ENCODE measurements at places on chromosomes 4 and X.

- no peak for DNase-seq
Observed at GRCh38 chrX:152451731-152451980, 541 bp upstream of the GABRA3 start.

DNA sequence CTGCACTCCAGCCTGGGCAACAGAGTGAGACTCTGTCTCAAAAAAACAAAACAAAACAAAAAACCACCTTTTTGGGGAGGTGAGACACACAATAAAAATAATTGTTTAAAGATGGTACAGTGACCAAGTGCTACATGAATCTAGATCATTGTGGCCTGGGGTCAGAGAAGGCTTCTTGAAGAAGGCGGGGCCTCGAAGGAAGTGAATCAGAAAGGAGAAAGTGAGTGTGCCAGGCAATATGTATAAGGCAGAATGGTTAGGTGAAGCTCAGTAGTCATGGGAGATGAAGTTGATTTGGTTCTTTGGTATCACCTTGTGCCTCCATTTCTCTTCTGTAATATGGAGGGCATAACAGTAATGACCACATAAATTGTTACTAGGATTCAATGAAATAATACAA lies 58.9 kb downstream of the DOCK11 start:
- DNase-seq = no peak

GRCh38 chrX:41164449-41164848 lies 79.2 kb downstream of the USP9X start:
- no peak for DNase-seq

DNA sequence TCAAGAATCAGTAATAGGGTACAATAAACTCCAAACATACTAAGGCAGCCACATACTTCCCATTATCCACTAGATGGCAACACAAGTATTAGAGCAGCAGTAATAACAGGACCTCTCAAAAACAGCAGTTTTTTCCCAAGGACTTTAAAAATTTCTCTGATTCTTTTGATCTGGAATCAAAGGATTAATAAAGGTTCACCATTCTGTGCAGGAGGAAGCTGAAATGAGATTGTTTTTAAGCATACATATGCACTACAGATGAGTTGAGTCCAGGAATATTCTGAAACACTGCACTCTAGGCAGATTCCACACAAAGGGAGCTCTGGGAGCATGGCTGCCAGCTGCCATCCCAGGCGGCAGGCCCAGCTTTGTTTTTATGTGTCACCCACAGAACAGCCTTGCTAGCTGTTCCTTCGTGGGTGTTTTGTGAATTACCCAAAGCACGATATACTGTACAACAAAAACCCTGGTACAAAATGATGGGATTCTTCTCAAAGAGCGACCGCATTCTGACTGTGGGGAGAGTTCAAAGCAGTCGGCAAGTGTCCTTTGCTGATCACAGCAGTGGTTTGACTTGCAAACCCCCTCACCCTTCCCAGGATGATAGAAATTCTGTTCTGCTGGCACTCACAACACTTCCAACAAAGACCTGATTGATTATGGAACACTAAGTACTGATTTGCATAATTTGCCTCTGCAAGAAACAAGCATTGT lies 61.0 kb downstream of the STX18 start:
- no peak for DNase-seq

- DNase-seq = peak; percentile 36
Observed at GRCh38 chrX:47623540-47624027, 3.9 kb upstream of the SYN1 start.

Measured in stimulated activated naive CD8-positive, alpha-beta T cell treated with anti-CD3 and anti-CD28 coated beads, Interleukin-15, amount 100 ng/mL, for 72 hours (primary cell).